Activated CD4-positive, alpha-beta T cell treated with anti-CD3 and anti-CD28 coated beads, Interleukin-2, amount 50 U/mL, for 1 hour (primary cell): ENCODE measurements at places on chromosomes 12 and 14.

GRCh38 chr14:64656986-64657385, 47.2 kb upstream of the PLEKHG3 start:
- DNase-seq: no peak

- DNase-seq: no peak
Observed at GRCh38 chr12:49539406-49540228, 787 bp downstream of the KCNH3 start.

DNA sequence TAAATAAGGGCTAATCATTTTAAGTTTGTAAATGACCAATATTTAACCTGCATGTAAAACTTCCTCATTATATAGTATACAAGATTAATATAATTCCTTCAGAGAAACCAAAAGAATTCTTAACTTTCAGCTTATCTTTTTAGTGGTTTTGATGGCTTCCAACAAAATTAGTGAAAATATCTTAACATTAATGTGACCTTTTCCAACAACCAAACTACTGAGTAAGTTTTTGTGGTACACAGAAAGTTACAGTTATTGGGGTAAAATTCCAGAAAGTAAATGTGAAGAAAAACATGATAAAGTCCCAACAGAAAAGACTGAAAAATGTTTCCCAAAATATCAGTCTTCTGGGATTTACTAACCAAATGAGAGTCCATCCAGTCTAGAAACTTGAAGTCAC, 111.0 kb upstream of the PDE3A start:
- no peak for DNase-seq

GRCh38 chr14:104932676-104933631, 8.3 kb downstream of the PLD4 start:
- DNase-seq: peak; percentile 84

DNA sequence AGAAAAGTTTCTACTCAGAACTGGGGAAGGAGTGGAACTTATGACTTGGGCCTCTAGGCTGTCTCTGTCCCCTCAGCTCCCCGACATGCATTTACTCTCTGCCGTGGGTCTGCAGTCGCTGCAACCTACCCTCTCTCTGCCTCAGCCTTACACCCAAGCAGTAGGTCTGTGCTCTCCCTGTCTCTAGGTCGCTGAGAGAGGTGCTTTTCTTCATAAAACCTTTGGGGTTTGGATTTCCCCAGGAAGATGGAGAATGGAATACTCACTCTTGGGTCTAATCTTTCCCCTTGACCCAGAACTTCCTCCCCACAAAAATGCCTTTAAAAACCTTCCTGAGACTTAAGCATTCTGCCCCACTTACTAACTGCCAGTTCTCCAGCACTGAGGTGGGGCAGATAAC, 12.9 kb downstream of the GPR84 start:
- DNase-seq: no peak

GRCh38 chr12:1644534-1645438, 15.8 kb downstream of the WNT5B start:
- no peak for DNase-seq
